Breast epithelium (tissue), 4 donors: ENCODE measurements at places on chromosomes 7 and 10. TPM values are rescaled to one million over a fixed set of nuclear protein-coding genes. Genes with fewer than 3 reads are reported as not detected.

DNA sequence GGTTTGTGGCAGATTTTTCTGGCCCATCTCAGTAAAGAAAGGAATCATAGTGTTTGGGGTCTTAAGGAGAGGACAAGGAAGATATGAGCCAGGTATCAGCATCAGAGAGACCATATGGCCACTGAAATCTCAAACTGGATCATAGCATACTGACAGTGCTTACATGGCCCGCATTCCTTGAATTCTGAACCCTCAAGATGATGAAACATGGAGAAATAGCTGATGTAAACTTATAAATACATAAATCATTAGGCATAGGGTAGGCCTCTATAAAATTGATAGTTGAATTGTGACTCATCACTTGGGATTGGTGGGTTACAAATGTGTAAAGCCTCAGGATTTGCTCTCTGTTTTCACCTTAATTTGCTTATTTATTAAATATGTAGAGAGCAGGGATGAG is 688.5 kb downstream of the CNTNAP2 start:
- no peak for DNase-seq

DNA sequence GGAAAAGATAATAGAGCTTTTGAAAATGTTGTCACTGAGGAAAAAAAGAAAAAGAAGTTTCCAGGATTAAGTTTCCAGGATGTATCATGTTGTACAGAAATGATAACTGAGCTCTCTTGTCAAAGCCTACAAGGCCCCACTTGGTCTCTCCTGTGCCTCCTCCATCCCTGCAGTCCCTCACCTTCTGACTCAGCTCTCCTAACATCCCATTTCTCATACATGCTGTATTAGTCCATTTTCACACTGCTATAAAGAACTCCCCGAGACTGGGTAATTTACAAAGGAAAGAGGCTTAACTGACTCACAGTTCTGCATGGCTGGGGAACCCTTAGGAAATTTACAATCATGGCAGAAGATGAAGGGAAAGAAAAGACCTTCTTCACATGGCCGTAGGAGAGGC is 3.8 kb upstream of the DGKI start:
- no peak for DNase-seq

DNA sequence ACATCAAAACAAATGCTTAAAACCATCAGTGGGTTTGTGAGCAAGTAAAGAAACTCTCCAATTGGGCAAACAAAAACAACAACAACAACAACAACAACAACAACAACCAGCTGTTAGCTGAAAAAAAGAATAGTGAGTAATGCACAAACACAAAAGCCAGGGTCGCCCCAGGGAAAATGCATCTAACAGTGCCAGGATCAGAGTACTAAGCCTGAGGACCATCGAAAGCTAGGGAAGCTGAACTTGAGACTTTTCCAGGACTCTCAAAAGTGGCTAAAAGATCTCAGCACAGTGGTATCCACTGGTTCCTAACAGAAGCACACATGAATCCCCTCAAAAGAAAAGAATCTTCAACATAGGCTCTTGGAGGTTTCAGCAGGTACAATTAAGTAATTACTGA is 83.3 kb downstream of the CPXM2 start:
- DNase-seq: no peak

GRCh38 chr10:88042160-88043100 is 179.0 kb downstream of the PTEN start:
- DNase-seq: peak; percentile 43

DNA sequence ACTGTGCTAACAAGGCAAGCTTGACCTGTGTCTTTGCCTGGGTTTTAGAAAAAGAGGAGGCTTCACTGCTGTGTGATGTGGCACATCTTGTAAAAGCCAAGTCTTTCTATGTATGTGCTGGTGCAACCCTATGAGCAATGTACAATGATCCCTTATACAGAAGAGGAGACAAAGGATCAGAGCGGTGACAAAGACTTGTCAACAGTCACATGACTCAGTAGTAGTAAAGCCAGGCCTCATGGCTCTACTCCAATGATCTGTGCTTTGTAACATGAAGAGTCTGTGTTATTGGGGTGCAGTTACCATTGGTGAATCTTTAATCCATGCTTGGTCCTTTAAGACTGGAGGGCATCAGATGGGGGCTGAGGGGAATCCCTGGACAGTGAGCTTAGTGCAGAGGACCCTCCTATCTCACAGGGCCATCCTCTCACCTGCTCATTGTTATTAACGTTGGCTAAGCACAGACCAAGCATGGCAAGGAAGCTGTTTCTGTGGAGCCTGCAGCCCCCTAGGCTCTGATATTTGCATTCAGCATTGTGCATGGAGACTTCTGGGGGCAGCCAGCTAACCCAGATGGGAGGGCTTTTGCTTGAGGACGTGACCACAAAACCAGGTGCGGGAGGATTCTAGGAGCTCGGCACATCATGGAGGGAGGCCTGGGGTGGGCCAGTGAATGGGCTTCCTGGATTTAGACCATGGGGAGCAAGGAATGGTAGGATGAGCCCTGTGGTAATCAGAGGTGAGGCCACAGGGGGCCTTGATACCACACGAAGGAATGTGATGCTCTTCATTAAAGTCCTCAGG is 308.8 kb upstream of the ZNF32 start:
- no peak for DNase-seq

- DNase-seq: no peak
Observed at GRCh38 chr7:28976022-28976421, 17.9 kb upstream of the TRIL start.

DNA sequence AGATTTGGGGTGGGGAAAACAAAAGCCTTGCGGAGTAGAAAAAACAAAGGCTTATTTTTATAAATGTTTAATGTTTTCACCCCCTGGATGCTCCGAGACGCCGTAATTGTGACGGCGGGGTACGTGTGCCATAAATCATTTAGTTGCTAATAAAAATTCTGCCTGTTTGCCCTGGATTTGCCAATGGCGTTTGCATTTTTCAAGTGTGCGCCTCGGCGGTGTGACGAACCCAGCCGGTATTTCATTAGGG is 2.5 kb upstream of the TNRC18 start:
- no peak for DNase-seq

- no peak for DNase-seq
Observed at GRCh38 chr7:33868166-33868565, 37.2 kb upstream of the BMPER start.

DNA sequence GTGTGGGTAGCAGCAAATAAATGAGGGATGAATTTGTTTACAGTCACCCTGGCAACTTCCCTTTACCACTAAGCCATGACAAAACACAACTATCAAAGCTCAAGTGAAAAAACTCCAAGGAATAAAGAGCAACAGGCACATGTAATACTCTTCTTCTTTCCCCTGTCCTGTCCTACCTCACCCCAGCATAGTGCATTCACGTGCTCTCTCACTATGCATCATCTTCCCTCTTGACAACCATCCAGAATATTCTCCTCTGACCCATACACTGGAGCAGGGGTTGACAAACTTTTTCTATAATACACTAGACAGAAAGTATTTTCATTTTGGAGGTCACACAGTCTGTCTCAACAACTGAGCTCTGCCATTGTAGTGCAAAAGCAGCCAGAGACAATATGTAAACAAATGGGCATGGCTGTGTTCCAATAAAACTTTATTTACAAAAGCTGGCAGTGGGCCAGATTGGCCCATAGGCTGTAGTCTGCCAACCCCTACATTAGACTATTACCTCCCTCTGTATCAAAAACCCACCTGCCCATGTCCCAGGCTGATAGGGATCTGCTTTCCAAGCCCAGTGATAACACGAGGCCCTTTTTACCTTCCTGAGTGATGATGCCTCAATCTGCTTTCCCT is 354.5 kb downstream of the FGFR2 start:
- DNase-seq: no peak

DNA sequence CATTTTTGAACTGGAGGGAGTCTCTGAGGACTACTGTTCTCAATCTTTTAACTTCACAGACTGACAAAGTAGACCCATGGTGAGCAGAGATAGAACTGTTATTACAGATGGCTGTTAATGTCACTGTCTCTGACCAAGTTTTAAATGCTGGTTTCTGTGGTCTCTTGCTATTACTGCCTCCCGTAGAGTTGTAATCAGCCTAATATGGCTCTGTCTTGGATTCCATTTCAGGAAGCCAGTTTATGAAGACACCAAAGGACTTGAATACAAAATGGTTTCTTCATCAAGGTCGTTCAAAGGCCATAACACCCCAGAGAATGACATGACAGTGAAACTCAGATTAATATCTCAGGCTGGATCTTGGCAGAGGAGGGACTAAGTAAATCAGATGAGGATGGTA is 3.9 kb downstream of the SFRP4 start:
- no peak for DNase-seq

- no peak for DNase-seq
Observed at GRCh38 chr7:80760292-80760691, 121.8 kb downstream of the CD36 start.

- DNase-seq: no peak
Observed at GRCh38 chr10:22779331-22780019, 65.1 kb upstream of the PIP4K2A start.

- DNase-seq: peak; percentile 55
Observed at GRCh38 chr7:152462995-152463708, 27.3 kb upstream of the KMT2C start.

DNA sequence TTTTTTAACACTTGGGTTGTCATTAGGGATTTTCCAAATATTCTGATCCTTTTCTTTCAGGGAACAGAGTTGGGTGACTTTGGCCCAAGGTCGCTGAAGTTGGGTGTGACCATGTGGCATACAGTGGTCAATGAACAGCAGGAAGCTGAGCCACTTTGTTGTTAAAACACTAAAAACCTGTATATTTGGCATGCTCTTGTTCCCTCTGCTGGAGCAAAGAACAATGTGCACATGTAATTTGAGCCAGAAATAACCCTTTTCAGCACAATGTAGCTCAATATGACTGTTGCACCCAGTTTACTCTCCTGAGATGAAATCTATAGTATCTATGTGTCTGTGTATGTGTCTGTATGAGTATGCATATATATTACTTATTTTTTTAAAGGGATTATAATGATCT is 74.9 kb downstream of the ADCYAP1R1 start:
- DNase-seq: no peak

DNA sequence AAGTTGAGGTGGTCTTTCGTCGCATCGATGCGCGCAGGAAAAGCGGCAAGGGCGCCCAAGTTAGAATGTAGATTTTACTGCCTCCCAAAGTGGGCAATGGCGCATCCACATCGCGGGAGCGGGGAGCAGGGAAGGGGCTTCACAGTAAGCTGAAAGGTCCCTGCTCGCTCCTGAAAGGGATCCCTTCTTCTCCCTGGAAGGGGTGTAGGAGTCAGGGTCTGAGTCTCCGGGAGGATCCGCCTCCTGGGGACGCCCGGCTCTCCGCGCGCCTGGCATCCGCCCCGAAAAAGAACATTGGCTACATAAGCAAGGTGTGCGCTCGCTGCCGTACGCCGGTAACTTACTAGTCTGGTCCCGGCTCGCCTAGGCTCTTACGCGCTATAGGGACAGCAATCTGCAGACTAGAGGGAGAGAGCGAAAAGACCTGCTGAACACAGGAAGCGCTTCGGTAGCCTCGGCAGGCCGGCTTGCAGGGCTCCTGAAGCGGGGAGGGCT is 804 bp downstream of the UNC5B start:
- DNase-seq: peak; percentile 73

DNA sequence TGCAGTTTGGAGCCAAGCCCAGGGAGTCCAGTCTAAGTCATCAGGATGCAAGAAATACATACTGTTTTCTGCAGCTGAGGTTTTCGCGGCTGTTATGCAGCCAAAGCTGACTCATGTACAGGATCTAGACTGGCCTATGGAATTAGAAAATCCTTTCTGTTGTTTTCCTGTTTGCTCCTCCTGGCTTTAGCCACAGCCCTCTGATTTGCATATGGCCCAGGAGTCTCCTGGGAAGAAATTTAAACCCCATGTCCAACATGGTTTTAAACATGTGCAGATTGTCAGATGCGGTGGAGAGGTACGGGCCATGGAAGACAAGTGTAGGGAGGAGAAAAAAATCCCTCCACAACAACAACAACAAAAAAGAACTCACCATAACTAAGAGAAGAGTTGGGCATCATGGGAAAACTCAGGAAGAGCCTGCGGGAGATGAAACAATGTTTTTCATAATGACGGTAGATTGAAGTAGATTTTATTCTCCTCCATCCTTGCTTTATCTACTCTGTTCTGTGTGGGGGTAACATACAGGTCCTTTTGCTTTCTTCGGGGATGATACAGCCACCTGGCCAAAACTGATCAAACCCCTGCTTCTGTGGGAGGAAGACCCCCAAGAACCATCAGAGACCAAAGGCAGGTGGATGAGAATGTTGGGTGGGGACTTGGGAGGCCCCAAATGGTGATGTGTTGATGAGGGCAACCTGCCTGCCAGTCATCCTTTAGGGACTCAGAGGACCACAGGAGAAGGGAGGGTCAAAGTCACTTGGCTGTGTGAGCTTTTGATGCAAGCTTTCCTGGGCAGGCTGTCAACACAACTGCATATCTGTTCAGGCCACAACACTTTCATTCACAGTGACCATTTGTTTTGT is 29.8 kb upstream of the GNA12 start:
- DNase-seq: no peak

GRCh38 chr7:159062569-159062968 is 82.1 kb downstream of the VIPR2 start:
- no peak for DNase-seq

The MSMB gene
- total RNA-seq: 7.2 TPM

The MPLKIP gene
- 28.5 TPM for total RNA-seq

The NPS gene
- not detected for total RNA-seq

The HOXA4 gene
- 2.8 TPM for total RNA-seq

The PON1 gene
- total RNA-seq: not detected

The LRRC17 gene
- total RNA-seq: 19.3 TPM
